ENCODE measurements at places on chromosomes 12 and 14.

GRCh38 chr12:121561009-121561395 lies 19.8 kb downstream of the KDM2B start:
- no peak for DNase-seq

- DNase-seq = no peak
Measured at GRCh38 chr12:9587987-9588600, 19.6 kb downstream of the KLRB1 start.

GRCh38 chr14:99035268-99035667 lies 236.7 kb downstream of the BCL11B start:
- no peak for DNase-seq

- DNase-seq = no peak
Measured at GRCh38 chr14:21476523-21476924, 235 bp downstream of the RAB2B start.

- peak; percentile 8 for DNase-seq
Measured at GRCh38 chr14:52801014-52801712, 9.8 kb upstream of the GNPNAT1 start.

DNA sequence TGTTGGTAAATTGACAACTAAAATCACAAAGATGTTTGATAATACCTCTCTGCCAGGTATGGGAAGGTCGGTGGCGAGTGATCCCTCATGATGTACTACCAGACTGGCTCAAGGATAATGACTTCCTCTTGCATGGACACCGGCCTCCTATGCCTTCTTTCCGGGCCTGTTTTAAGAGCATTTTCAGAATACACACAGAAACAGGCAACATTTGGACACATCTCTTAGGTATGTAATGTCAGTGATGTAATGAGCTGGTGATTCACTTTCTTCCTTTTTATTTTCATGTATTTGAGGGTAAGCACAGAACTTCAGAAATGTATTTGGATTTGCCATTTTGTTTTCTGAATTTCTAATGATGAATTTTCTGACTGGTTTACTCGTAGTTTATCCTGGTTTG lies 42.6 kb upstream of the LRTM2 start:
- no peak for DNase-seq

DNA sequence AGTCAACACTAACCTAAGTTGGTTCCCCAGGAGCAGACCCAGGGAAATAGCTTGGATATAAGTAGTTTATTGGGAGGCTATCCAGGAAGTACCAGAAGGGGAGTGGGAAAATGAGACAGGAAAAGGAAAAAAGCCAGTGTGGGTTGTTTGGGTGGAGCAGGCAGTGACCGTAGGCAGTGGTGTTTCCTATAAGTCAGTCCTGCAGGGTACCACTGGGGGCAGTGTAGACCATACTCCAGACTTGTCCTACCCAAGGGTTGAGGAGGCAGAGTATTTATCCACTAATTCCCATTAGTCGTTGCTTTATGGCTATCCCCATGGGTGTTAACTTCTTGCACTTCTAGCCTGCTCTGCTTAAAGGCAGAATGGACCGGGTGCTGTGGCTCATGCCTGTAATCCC lies 6.4 kb upstream of the CCDC60 start:
- DNase-seq = no peak

DNA sequence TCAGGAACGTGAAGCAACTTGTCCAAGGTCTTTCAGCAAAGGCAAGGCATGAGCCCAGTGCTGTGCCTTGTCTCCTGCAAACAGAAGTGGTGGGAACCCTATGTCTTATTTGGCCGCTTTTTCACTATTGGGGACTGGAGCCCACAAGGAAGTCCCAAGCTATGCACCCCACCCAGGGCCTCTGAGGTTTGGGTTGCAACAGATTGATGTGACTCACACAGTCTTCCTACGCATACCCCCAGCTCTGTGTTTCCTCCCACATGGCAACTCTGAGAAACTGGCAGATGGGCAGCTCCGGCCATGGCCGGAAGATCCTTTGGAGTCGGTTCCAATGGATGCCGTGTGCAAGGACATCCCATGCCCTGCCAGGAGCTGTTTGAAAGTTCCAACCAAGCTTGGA lies 28.3 kb upstream of the CMKLR1 start:
- DNase-seq = peak; percentile 53

DNA sequence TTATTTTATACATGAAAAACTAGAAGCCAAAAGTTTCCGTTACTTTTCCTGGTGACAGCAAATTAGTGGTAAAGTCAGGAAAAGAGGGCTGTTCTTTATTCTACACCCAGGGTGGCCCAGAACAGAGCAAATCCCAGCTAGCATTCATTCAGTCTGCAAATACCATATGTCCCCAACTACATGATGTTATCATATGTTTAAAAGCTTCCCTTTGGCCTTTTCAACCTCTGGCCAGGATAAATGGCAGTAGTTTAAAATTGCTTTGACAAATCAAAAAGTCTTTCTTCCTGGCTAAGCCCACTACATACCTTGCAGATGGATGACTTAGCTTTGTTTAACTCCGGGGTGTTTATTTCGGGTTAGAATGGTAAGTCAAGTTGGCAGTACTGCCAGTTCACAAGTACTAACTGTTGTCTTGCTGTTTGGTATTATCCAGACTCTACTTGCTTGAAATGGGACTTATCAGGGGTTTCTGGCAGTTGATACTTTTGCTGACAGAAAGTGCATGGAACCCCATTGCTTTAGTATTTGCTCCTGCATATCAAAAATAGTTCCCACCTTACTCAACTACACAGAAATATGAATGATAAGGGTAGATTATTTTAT lies 69.7 kb downstream of the PKP2 start:
- DNase-seq = no peak

GRCh38 chr14:98161356-98161755 lies 1110.6 kb downstream of the BCL11B start:
- DNase-seq = no peak

GRCh38 chr14:73764406-73765280 lies 50.5 kb upstream of the PNMA1 start:
- peak; percentile 69 for DNase-seq

GRCh38 chr12:131264635-131265034 lies 310.9 kb downstream of the ADGRD1 start:
- DNase-seq = no peak

Measured in CD4-positive, alpha-beta T cell treated with Interferon gamma for 1 hour (primary cell).